ENCODE measurements at places on chromosomes 5 and 9. TPM values are rescaled to one million over a fixed set of nuclear protein-coding genes. Genes with fewer than 3 reads are reported as not detected.

DNA sequence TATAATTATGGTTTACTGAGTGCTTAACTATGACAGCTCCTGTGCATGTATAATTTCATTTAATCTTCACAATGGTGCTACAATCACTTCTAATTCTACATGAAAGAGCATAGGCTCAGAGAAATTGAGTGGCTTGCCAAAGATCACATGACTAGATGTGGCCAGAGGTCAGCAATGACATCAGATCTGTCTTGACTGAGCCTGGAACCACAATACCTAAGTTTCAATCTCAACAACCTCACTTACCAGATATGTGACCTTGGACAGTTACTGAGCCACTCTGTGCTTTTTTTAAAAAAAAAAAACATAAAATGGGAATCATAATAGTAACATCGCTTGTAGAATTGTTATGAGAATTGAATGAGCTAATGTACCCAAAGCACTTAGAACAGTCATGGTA lies 130.7 kb downstream of the TRIM32 start:
- no peak for DNase-seq

GRCh38 chr5:41924526-41924871 lies 582 bp upstream of the FBXO4 start:
- no peak for DNase-seq

DNA sequence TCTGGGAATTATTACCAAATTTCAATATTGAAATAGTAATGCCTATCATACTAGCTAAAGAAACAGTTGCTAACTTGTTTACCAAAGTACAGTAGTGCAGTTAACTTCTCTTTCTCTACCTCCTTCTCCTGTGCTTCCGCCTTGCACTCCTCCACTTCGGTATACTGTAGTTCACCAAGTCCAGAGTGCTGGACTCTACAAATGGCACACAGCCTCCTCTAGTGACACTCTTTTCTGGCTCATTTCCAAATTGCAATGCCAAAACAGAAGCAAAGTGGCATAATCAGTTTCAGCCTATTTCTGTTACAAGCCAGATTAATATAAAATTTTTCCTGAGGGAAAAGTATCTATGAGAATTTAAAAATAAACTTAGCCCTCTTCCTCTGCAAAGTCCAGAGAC lies 86.0 kb upstream of the RASGRF2 start:
- DNase-seq, result no peak

DNA sequence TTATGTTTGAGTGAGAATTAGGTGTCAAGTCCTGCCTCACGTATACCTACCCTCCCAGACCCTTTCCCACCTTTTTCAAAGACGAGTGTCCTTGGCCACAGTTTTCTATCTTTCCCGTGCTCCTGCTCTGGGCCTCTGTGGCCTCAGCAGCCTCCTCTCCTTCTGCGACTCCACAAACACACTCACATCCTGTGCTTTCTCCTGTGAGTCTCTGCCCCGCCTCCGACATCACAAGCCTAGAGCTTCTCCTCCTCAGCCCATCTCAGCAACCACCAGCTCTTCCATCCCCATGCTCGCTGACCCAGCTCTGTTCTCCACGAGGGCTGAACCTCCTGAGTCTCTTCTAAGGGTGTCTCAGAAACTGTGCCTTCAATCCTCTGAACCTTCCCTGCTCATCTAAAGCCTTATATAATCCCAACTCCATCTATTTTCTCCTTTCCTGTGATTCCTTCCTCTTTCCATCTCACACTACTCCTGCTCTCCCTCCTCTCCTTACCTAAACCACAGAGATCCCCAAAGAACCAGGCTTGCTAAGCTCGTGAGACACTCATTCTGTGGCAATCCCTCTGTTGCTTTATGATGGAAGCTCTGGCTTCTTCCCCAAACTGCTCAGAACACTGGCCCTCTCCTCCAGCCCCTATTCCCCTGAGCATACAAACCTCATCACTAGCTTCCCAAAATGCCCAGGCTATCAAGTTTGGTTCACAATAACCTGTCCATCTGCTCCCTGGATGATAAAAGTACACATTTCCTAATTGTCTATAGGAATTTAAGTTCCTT lies 55.2 kb downstream of the RASEF start:
- no peak for DNase-seq

- DNase-seq, result no peak
These were observed 6.4 kb upstream of the KIF2A start for GRCh38 chr5:62299600-62299999.

NUTM2G gene
- 0.46 TPM for polyA plus RNA-seq

NR6A1 gene
- 1.5 TPM for polyA plus RNA-seq

TXNDC8 gene
- polyA plus RNA-seq, result not detected
